ENCODE measurements at places on chromosomes 16 and 17. TPM values are rescaled to one million over a fixed set of nuclear protein-coding genes. Genes with fewer than 3 reads are reported as not detected.

The ZNF750 gene
- total RNA-seq: not detected

The CLEC3A gene
- not detected for total RNA-seq

The MT1H gene
- 10.7 TPM for total RNA-seq

The ZFP3 gene
- 0.18 TPM for total RNA-seq

The KRT33A gene
- not detected for total RNA-seq

The STRADA gene
- 34.5 TPM for total RNA-seq

The TP53TG3 gene
- not detected for total RNA-seq

The AOC2 gene
- total RNA-seq: 5.7 TPM

The RNF40 gene
- total RNA-seq: 106 TPM

The KRTAP4-6 gene
- not detected for total RNA-seq

The CHST4 gene
- total RNA-seq: 6.8 TPM

The OR1D2 gene
- not detected for total RNA-seq

The ITGAL gene
- not detected for total RNA-seq

The SLC25A10 gene
- total RNA-seq: 28.1 TPM
